ENCODE measurements at places on chromosomes 6 and 20.

GRCh38 chr20:43988451-43988850, 73.8 kb downstream of the TOX2 start:
- peak; percentile 3 for DNase-seq

- DNase-seq: no peak
Observed at GRCh38 chr6:158905277-158905676, 86.1 kb upstream of the EZR start.

GRCh38 chr20:40945754-40946450, 82.7 kb upstream of the TOP1 start:
- DNase-seq: no peak

- DNase-seq: no peak
Observed at GRCh38 chr20:21323640-21324039, 20.5 kb downstream of the XRN2 start.

DNA sequence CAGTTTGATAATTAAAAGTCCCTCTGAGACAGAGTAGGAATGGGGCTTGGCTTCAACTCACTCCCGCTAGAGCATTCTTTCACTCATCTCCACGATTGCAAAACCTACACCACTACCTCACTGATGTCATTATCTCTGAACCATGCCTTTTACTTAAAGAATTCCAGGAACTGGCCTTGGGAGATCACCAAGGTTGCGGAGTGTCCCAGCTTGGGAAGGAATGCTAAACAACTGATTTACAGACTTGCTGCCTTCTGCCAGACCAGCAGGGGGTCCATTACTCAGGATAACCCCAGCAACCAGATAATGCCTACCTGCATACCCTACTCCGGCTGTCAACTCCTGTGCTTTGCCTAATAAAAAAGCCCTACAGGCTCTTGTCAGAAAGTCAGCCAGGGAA, 102.2 kb upstream of the RALGAPA2 start:
- no peak for DNase-seq

- DNase-seq: no peak
Observed at GRCh38 chr6:143549221-143549948, 37.9 kb upstream of the FUCA2 start.

DNA sequence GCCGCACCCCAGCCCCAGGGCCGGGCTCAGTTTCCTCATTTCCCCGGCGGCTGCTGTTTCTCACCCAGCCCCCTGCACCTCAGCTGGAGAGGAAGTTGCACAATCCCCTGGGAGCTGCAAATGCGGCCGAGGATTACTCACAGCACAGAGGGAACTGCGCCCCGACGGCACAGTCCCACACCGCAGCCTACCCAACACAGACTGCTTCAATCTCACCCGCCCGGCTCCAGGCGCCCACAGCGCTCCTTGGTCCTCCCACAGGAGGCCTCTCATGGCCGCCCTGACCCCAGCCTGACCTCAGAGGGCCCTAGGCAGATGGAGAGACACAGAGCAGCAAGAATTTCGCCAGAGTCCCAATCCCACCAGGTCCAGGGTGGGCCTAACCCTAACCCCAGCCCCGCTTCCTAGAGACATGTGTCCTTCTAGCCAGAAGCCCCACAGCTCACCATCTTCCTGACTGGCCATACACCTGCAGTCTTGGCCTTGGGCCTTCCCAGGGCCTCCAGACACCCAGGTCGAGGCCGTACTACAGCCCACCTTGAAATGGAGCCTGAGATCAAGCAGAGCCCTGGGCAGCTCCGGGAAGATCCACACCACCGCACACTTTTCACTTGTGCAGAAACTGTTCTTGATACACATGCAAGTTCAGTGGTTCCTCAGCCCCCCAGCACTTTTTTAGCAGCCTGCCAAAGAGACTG, 11.7 kb downstream of the TFEB start:
- DNase-seq: peak; percentile 90

DNA sequence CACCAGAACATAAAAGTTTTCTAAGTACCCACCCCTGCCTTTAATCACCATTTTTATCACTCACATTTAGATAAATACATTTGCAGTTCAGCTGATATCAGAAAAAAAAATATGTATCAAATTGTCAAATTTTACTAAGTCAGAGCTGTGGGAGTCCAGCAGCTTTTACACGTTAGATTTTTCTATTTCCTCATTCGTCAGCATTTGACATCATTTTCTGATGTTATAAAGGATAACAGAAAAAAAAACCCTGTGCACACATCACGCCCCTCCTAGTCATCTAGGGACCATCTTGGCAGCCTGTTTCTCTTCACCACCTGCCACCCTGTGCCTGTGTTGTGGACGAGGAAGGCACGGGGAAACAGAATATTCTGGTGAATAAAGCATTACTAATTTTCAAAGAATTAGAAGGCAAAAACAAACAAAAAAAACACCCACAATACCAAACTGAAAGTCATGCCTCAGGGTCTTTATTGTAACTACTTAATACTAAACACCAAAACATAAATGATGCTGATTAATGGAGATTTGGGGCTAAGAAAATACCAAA, 12.4 kb downstream of the B4GALT5 start:
- DNase-seq: no peak

DNA sequence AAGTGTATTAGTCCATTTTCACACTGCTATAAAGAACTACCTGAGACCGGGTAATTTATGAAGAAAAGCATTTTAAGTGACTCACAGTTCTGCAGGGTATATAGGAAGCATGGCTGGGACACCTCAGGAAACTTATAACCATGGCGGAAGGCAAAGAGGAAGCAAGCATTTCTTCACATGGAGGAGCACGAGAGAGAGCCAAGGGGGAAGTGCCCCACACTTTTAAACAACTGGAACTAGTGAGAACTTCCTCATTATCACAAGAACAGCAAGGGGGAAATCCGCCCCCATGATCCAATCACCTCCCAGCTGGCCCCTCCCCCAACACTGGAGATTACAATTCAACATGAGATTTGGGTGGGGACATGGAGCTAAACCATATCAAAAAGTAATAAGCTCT, 28.3 kb upstream of the B3GAT2 start:
- DNase-seq: no peak

DNA sequence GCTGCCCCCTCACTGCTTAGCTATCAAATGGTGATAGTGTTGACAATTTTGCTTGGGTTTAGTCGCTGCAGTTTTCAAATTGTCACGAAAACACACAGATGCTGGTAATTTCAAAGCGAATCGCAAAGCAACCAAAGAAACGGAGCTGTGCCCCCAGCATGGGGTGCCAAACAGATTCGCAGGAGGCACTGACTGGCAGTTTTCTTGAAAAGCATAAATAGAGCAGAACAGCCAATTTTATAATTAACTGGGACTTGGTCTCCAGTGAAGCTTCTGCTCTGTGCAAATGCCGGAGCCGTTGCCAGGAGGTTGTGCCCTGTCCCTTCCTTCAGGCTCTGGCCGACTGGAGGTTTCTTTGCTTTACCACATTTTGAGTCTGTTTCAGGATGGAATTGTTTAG, 18.8 kb downstream of the ARHGAP40 start:
- no peak for DNase-seq

GRCh38 chr6:10763006-10763405, 15.4 kb downstream of the TMEM14B start:
- no peak for DNase-seq

DNA sequence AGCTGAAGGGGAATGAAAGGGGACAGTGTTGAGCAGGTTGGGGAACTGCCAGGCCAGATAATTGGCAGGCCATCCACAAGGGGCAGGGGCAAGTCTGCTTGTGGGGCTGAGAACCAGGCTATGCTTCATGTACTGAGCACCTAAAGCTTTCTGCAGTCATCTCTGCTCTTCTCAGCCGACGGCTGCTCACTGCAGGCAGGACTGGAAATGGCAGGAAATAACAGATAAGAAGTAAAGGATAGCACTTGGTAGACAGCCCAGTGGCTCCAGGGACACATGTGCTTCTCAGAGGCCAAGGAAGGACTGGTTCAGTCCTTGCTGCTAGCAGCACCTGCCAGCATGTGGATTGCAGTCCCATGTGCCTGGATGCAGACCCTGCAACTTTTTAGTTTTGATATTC, 89.8 kb downstream of the CD164 start:
- DNase-seq: no peak

GRCh38 chr6:2061880-2062279, 183.5 kb downstream of the GMDS start:
- no peak for DNase-seq

GRCh38 chr20:54223751-54224150, 15.9 kb downstream of the PFDN4 start:
- no peak for DNase-seq

DNA sequence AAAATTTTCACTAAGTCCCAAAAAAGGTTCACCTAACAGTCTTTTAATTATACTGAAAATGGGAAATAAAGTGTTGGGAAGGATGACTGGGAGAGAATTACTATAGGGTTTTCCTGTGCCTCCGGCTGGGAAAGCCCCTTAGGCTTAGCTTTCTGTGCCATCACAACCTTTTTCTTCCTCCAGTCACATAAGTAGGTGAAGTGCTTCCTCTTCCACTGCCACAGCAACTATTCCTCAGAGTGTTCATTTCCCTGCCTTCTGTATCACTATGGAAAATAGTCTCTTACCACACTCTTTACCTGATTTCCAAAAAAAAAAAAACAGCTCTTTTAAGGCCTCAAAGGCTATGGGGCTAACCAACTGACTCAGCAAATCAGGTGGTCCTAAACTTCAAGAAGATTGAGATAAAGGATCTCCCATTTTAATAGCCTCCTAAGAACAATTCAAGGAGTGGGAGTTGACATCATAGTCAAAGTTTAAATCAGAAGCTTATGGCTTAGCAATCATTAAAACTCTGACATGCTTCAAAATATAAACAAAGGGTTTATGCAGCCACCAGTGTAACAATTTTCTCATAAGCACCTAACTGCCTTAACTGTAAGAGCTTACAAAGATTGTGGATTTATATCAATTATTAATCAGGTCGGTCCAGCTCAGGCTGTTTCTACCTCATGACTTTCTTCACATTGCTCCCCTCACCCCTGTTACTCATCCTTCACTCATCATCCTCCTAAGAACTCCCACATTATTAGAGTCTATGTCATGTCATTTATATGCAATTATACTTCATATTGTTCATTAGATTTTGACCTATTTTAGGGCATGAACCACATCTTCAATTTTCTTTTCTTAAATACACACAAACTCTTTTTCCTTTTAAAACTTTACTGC, 95.3 kb downstream of the RNGTT start:
- DNase-seq: no peak

DNA sequence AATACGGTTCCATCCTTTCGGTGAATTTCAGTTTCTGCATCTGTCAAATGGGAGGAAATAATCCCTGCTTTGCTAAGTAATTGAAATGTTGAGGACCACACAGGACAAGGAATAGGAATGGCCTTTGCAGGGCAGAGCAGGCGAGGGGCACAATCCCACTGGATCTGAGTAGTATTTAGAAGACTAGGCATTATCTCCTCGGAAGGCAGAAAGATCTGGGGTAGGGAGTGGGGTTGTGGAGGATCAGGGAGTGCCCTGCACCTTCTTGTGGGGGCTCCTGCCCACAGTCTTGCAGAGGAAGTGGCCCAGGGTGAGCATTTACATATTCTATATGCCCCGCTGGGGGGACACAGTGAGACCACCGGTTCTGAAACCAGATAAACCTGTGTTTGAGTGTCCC, 87.1 kb upstream of the SIRPA start:
- DNase-seq: no peak

- peak; percentile 73 for DNase-seq
Observed at GRCh38 chr6:169141671-169142537, 111.7 kb downstream of the THBS2 start.

DNA sequence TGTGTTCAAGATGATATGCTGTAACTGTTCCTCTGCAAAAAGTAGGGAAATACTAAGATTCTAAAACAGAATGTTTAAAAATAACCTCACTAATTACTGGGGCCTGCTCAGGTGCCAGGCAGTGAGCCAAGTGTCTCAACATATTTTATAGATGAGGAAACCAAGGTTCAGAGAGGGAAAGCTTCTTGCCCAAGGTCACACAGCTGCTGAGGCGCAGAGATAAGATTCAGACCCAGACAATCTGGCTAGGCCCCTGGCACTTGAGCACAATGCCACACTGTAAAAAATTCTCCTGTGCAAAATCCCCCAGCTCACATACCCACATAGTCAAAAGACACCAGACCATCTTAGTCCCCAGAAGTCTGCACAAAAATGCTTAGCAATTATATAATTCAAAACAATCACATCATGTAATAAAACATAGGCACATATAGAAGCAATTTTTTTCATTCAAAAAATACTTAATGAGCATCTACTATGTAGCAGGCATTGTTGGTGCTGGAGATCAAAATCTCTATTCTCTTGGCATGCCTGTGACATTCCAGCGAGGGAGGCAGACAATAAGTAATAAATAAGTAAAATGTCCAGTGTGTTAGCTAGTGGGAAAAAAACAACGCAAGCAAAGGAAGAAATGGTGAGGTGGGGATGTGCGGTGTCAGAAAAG, 10.3 kb downstream of the PREX1 start:
- DNase-seq: no peak

DNA sequence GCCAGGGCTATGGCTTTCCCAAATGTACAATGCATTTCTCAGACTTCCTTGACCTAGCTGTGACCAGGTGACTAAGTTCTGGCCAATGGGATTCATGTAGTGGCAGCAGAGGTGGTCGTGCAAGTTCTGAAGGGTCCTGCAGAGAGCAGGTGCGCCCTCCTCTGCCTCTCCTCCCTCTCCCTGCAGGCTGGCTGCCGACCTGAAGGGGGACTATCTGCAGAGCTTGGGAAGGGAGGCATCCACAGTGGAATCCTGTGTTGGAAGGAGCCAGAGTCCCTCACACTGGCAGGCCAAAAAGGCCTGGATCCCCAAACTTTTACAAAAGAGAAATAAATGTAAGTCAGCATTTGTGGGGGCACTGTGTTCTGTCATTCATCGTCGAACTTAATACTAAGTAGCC, 66.6 kb downstream of the CDH26 start:
- no peak for DNase-seq

DNA sequence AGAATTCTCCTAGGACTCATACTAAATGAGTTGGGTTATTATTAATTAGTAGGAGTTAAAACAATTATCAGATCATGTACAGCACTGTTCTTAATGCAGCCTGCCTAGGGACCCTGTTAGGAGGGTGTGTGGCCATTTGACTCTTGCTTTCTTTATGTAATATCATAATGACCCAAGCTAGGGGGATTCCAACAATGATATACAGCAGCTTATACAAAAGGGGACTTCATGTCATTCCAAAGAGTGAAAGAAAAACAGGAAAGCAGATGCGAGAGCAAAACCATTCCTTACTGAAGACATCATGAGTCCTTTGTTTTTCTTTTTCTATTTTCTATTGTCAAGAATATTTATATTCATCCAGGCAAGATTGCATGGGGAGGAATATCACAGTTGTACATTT, 455.2 kb downstream of the PLCB1 start:
- no peak for DNase-seq

DNA sequence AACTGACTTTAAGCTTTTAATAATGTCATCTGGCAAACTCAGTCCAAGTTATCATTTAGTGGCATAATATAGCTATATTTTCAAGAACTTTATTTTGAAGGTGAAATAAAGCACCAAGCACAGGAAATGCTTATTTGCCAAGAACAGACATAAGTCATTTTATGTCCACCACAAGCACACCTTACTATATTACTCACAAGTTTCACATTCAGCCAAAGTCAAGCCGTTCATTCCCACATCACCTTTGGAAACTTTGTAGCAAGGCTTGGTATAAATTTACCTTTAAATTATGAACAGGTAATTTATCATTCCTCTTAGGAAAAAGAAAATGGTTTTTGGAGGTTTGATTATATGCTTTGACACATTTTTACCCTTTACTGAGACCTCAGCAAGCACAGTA, 236.8 kb upstream of the FKBP1C start:
- no peak for DNase-seq

GRCh38 chr6:150025201-150025917, at the start of gene RAET1L:
Gene RAET1L (minus strand): TSS chr6:150025532. CDS start chr6:150025471, 61 bp downstream.
- no peak for DNase-seq

GRCh38 chr20:32201296-32201976, 6.1 kb downstream of the PLAGL2 start:
- no peak for DNase-seq

GRCh38 chr6:121573481-121573880, 138.0 kb downstream of the GJA1 start:
- no peak for DNase-seq
